RKO (cell line): ENCODE measurements at places on chromosomes 2 and 18.

DNA sequence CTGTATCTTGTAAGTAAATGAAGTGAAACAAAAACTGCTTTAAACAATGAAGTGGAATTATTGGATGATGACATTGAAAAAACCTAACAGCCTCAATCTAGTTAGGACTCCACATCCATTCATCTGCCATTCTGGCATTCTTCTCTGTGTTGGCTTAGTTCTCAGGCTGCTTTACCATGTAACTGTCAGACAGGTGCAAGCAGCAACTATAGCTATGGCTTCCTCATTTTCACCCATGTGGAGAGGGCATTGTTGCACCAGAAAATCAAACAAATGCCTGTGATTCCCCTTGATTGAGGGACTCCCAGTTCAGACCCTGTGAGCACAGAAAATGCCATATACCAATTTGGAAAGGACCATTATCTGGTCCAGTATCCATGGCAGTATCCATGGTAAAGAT, 129.5 kb upstream of the NYAP2 start:
- no peak for DNase-seq

- peak; percentile 9 for DNase-seq
These were observed 207.9 kb downstream of the CMPK2 start for GRCh38 chr2:6657855-6658254.

DNA sequence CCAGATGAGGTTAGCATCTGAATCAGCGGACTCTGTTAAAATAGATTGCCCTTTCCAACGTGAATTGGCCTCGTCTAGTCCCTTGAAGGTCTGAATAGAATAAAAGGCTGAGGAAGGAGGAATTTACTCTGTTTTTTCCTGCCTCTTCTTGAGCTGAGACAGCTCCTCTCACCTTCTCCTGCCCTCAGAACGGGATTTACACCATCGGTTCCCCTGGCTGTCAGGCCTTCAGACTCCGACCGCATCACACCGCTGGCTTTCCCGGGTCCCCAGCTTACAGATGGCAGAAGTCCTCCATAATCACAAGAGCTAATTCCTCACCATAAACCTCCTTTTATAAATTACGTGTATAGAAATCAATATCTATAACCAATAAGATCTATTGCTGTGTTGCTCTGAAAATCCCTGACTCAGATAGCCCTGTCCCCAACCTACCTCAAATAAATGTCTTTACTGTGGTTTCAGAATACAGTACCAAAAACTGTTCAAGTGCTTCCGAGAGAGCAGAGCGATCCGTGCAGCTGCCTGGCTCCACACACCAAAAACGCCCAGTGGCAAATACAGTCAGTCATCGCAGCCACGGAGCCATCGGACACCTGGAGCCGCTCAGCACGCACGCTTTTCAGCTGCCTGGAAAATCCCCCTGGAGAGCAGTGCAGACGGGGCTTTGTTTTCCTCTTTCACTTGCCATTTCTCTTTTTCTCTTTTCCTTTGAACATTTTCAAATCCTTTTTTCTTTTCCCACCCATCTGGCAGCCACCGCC, 196.9 kb downstream of the NRP2 start:
- no peak for DNase-seq

DNA sequence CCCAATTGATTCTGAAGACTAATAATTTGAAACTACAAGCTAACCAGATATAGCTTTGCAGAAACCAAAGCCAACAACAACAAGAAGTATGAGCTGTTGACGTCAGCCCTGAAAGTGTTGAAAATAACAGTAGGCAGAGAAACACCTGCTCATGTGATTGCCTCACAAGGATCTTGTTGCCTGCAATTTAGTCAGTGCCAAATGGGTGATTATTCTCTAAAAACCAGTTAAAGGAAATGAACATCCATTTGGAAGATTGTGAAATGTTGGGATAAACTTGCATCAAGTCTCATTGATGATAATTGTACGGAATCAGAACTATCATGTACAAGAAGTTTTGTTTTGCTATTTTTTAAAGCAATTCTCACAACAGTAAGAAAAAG, 2.8 kb downstream of the CYTIP start:
- DNase-seq, result no peak

DNA sequence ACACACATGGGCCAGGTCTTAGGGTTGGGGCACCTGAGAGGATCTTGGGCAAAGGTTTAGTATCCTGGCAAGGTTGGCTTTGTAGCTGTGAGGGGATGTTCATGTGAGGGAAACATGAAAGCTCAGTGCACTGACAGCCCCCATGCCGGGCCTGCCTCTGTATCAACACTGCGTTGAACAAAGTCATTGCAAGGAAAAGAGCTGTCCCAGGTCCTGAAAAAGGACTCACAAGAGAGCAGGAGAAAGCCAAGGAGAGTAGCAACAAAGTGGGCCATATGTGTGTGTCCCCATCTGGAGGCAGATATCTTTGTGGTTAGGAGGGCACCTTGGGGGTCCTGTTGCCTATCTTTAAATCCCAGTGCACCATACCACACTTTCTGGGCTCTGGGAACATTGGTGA, 237.8 kb upstream of the THSD7B start:
- DNase-seq, result peak; percentile 44

DNA sequence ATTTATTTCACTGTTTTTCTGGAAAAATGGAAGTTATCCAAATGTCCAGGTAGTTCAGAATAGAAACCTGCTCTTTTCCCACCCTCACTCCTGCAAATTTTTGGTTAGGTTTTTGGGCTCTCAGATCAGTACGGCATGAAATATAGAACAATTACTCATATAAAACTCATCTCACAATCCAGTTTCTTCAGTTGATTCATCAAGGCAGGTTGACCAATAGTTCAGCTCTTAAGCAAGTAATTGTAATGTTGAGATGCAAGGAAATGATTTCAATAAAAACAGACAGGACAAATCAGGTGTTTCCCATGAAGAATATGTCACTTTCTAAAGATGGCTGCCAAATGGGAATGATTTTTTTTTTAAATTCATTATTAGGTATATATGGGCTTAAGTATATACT, 2.0 kb downstream of the RAB27B start:
- DNase-seq, result no peak

DNA sequence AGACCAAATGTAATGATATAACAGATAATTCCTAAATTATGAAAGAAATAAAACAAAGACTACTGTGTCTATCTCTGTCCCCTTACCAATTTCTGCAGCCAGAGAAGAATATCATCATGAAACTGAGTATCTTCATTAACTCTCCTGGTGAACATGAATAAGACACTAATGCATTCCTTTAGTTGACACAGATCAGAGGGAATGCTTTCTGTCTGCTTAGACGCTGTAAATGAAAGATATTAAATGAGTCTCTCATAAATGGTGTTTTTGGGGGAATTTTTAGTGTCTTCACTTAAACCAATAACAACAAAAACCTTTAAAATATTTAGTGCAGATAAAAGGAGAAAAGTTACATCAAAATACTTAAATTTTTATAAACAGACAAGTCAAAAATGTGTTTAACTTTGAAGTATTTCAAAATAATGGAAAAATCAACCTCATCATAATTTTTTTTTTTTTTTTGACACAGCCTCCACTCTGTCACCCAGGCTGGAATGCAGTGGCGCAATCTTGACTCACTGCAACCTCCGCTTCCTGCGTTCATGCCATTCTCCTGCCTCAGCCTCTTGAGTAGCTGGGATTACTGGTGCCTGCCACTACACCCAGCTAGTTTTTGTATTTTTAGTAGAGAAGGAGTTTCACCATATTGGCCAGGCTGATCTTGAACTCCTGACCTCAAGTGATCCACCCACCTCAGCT, 16.0 kb downstream of the EPG5 start:
- DNase-seq, result peak; percentile 87

DNA sequence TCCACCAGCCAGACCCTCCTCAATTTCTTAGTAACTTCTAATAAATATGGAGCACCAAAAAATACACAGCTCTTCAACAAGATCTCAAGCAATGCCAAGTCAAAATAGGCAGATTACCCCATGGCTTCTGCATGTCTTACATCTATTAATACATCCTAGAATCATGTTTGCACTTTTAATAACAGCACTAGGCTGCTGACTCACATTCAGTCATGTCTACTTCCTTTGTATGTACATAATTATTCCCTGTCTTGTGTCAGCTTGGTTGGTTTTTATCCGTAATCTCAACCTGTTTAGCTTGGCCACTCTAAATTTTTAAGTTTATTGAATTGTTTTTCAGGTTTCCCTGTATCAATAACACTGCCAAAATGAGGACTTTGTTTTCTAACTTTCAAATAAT, 420.1 kb upstream of the ACVR2A start:
- DNase-seq, result no peak

- no peak for DNase-seq
These were observed 343.8 kb downstream of the TXNL1 start for GRCh38 chr18:56294484-56295183.

DNA sequence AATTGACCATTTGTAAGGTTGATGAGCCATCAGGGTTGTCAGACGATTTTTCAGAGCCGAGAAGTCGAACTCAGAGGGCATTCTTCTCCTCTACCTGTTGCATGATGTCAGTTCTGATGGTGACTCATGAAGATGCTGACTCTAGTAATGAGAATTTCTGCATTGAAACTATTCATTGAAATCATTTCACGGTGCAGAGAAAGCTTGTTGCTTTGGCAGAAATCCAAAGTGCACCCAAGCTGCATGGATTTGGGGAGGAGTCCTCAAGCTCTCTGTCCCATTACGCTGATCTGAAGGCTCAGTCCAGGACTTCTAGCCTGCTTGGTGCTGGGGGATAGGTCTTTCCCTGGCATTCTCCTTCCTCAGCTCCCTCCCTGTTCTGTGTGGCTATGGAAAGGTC, 125.7 kb upstream of the PXDN start:
- DNase-seq, result no peak

DNA sequence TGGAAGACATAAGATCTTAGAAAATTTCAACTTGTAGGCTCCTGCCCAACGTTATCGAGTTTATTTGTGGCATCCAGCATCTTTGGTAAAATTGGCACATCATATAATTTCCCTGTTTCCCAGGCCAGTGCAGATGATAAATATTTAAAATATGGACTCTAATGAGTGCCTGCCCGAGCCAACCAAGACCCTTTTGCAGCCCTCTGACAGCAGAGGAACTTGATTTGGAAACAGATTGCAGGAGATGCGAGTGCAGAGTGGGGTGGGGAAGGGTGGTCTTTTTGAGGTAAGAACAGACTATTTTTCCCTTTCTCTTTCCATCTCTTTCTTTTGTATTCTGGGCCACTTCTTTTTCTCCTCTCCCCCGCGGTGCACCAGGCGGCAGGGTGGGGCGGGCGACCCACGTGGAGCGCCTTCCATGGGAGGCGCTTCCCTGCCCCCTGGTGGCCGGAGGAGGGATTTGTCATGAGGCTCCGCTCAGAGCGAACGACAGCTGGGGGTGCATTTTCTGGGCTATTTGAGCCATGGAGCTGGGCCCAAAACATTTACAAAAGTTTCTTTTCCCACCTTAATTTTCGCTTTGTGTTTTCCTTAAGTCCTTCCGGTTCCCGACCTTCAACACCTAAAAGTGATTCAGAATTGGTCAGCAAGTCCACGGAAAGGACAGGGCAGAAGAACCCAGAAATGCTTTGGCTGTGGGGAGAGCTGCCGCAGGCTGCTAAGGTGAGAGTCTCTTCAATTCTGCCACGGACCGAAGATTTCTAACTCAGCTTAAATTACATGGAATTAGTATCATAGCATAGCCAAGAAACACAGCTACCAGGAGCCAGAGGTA, 32.7 kb downstream of the LPIN1 start:
- peak; percentile 42 for DNase-seq

- DNase-seq, result no peak
These were observed 875.8 kb downstream of the EPHA4 start for GRCh38 chr2:220696280-220696669.

- no peak for DNase-seq
These were observed 24.2 kb upstream of the ARMC9 start for GRCh38 chr2:231174211-231174651.

GRCh38 chr2:227214622-227215041, 50.2 kb downstream of the COL4A3 start:
- no peak for DNase-seq

GRCh38 chr2:99181624-99182000, 628 bp downstream of the MRPL30 start:
- peak; percentile 65 for DNase-seq

GRCh38 chr2:223797037-223797436, 40.3 kb downstream of the AP1S3 start:
- no peak for DNase-seq

- DNase-seq, result no peak
These were observed 11.6 kb downstream of the KANSL3 start for GRCh38 chr2:96626553-96626942.

- DNase-seq, result no peak
These were observed 260.8 kb downstream of the TGIF1 start for GRCh38 chr18:3710712-3711301.

- peak; percentile 77 for DNase-seq
These were observed 24.6 kb upstream of the CASP10 start for GRCh38 chr2:201158111-201158929.
